ENCODE measurements at places on chromosomes 11 and 22.

GRCh38 chr11:62573006-62573591 lies 592 bp downstream of the EEF1G start:
- DNase-seq, result no peak

DNA sequence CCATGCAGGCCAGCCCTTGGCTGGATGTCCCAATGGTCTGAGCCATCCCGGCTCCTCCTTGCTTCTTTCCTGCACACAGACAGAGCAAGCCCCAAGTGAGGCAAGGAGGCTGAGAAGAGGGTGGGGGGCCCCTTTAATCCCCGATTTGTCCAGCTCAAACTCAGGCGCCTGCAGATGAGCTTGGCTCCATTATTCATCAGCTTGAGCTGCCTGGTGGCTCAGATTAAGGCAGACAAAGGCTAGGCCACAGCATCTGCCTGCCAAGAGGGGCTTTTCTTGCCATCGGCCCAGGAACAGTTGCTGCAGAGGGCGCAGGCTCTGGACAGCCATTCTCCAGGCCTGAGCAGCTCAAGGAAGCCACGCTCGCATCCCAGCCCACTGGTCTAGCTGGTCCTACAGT lies 35.4 kb downstream of the LMO1 start:
- peak; percentile 87 for DNase-seq

DNA sequence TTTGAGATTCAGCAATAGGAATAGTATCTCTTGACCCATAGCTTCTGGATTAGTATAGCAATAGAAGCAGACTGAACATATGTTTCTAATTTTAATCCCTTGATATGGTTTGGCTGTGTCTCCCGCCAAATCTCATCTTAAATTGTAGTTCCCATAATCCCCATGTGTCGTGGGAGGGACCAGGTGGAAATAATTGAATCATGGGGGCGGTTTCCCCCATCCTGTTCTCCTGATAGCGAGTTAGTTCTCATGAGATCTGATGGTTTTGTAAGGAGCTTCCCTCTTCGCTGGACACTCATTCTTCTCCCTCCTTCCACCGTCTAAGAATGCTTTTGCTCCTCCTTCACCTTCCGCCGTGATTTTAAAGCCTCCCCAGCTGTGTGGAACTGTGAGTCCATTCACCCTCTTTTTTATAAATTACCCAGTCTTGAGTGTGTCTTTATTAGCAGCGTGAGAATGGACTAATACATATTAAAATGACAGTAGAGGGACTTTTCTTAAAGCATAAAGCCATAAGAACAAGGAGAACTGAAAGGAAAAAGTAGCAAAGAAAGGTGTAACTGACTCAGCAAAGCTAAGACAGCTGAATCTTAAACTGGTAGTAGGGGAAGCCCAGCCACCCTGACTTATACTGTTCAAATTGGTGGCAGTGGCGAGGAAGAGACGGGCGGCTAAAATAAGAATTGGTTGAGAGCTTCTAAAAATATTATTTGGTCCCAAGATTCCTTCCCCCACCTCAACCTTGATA lies 20.3 kb upstream of the SLN start:
- DNase-seq, result no peak

GRCh38 chr11:118908901-118909618 lies 16.7 kb downstream of the BCL9L start:
- DNase-seq, result peak; percentile 63

GRCh38 chr22:31575190-31575589 lies 78.9 kb downstream of the SFI1 start:
- no peak for DNase-seq

DNA sequence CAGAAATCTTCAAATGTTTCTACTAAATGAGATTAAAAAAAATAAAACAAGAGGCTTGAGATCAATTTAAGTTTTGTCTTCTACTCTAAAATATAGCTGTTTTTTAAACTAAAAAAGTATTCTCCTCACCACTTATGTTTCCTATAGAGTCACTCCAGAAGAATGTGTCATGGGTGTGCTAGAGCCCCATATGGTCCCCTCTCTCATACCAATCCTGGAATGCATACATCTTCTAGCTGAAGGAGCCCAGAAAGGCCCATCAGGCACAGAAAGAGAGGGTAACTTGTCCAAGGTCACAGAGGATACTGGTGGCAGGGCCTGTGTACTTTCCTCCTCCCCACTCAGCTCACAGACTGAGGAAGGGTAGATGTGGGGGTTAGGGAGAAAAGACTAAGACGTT lies 34.4 kb downstream of the RELT start:
- no peak for DNase-seq

- DNase-seq, result peak; percentile 39
These were observed 29.9 kb upstream of the ACER3 start for GRCh38 chr11:76830639-76831327.

GRCh38 chr11:11036848-11037732 lies 179.2 kb upstream of the ZBED5 start:
- no peak for DNase-seq

GRCh38 chr22:43343262-43343669 lies at the start of gene SCUBE1:
Gene SCUBE1, minus strand, starts transcription at chr22:43343372. Its CDS starts 111 bp downstream, at chr22:43343261.
- peak; percentile 62 for DNase-seq

DNA sequence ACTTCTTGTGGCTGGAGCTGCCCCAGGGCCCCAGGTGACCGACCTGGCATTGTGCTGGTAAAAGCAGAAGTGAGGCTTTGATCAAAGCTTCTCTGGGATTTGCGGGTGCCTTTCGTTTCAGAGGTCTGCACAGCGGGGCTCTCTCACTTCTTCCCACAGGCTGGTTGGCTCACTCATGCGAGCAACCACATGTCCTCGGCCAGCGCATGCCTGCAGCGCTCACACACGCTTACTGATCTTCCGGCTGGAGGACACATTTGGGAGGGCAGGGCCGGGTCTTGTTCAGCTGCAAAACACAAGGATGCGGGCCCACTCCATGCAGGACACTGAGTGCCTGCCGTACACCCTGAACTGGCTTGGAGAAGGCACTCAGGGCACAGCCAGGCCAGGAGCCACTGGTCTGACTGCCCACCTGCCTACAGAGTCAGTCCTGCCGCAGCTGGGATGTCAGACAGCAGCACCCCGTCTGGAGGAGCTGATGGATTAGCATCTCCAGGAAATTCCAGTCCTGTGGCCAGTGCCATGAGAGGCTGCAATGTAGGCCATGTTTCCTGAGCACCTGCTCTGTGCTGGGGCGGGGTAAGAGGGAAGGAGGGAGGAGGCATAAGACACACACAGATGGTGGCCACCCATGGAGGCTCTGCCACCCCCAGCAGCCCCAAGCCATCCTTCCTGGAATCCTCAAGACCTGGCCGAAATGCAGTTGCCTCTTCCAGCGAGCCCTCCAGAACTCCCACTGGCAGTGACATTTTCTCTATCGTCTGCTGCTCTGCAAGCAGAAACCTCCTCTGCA lies 1383.2 kb downstream of the BRD1 start:
- DNase-seq, result no peak

- no peak for DNase-seq
These were observed 16.4 kb downstream of the RPL27A start for GRCh38 chr11:8698917-8699441.

GRCh38 chr11:134945993-134946392 lies 534.0 kb upstream of the B3GAT1 start:
- DNase-seq, result no peak

DNA sequence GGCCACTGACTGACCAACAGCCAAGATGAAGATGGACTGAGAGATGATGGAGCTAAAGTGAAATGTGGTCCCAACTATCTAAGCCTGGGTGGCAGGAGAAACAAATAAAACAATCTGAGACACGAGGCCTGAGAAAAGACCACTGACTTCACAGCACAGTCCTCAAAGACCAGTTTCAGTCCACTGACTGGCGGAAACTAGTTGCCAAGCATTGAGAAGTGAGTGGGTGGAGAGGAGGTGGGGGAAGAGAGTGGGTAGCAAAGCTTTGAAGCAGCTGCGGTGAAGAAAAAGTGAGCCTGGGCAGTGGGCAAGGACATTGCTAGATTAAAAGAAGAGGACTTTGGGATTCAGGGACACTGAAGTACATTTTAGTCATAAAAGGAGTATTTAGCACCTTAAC lies 1.9 kb downstream of the MS4A1 start:
- DNase-seq, result no peak

DNA sequence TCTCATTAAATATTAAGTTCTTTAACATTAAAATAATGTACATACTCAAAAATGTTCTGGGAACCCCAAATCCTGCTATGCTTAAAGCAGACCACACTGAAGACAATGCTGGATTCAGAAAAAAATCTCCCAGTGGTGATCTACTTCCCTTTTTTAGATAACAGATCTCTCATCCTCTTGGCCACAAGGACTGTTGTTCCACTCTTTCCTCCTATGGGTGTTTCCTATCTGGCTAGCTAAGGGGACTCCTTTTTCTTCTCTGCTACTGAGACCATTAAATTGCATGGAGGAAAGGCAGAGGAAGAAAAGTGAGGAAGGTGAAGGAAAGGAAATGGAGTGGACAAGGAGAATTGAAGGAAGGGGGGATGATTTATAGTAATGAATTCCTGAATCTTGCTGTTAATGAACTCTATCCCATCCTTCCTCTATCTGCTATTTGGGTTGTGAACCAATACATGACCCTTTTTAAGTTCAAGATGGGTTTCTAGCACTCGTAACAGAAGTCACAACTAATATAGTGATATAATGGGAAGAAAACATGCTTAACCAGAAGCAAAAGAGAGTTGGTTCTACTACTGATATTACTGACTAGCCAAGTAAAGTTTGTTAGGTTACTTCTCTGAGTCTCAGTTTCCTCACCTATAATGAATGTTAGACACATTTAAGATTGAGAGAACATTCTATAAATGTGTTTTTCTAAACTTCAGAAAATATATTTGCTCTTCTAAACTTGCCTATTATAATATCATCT lies 53.2 kb downstream of the PIK3C2A start:
- no peak for DNase-seq

DNA sequence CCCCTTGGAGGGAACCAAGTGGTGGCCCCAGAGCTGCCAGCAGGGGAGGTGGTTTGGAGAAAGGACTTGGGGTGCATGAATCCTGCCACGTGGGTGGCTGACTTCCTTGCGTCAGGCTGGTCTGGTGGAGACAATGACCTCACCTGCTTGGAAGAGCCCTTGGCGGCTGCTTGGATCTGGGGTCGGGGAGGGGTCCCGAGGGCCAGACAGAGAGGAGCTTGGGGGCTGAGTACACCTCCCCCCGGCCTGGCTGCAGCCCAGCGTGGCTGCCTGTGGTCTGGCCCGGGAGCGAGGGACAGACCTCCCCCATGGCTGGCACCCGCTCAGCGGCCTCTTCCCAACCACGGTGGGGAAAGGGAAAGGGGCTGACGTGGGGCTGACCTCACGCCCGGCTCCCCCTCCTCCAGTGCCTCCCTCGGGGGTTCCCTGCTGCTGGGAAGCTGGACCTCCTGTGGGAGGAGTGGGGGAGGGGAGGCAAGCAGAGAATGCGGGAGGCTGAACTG lies 13.8 kb downstream of the LIF start:
- no peak for DNase-seq

DNA sequence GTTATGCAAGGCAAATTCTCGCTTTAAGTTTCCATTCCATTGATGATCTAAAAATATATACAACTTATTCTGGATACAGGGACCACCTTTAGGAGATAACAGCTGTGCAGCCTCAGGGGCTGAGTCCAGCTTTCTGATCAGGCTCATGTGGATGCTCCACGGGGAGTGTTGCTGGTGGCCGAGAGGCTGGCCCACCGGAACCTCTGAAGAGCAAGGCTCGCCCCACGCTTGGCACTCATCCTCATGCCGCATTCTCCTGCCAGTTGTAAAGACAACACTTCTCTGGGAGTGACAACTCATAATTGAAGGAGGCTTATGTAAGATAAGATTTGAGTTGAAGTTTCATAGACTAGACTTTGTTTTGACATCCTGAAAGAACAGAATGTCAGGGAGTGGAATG lies 123.5 kb downstream of the MPPED1 start:
- no peak for DNase-seq

GRCh38 chr11:19739872-19740271 lies 27.2 kb downstream of the NAV2 start:
- no peak for DNase-seq

DNA sequence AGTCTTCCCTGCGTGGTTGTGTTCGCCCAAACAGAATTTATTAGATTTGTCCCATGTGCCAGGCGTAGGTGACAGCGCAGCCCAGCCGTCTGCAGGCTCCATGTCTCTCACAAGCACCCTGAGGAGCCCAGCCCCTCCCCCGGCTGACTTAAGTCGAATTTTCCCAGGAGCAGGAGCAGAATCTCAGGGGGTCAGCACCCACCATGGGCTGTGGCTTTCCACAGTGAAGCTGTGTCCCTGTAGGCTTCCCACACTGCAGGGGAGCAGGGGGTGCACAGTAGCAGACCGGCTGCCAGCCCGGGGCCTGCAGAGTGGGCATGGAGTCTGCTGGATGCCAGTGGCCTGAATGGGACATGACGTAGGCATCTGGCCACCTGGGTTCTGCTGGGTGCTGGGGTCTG lies 16.0 kb downstream of the PARVG start:
- no peak for DNase-seq

GRCh38 chr11:73059915-73060314 lies 82.2 kb downstream of the FCHSD2 start:
- no peak for DNase-seq

DNA sequence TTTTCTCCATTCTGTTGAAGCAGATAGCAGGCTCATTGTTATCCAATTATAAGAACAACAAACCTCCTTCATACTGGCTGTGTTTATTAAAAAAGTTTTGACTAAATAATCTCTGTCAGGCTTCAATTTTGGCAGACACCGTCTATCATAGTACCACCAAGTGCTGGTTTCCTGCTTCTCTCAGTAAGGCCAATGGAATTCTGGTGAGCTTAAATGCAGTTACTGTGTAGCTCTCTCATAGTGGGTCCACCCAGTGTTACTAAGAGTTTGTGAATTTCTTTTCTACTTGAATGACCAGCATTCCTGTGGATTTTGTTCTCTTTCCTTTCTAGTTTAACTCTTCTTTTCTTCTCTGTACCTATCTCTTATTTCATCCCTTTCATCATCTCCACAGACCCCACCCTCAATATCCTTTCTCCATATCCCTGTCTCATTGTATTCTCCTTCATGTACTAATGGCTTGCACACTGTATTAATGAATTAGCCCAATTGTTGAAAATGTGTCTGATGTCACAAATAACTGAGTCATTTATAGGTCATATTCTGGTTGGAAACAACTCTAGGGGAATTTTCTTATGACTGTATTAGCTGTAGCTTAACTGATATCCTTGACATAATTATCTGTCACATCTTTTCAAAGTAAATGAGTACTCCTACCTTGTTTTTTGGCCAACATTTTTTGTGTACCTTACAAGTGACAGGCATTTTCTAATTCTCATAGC lies 372.1 kb downstream of the FAT3 start:
- no peak for DNase-seq

GRCh38 chr22:48277868-48278581 lies 1515.6 kb downstream of the TBC1D22A start:
- DNase-seq, result no peak
